ENCODE measurements at places on chromosomes 5 and 9. TPM values are rescaled to one million over a fixed set of nuclear protein-coding genes. Genes with fewer than 3 reads are reported as not detected.

DNA sequence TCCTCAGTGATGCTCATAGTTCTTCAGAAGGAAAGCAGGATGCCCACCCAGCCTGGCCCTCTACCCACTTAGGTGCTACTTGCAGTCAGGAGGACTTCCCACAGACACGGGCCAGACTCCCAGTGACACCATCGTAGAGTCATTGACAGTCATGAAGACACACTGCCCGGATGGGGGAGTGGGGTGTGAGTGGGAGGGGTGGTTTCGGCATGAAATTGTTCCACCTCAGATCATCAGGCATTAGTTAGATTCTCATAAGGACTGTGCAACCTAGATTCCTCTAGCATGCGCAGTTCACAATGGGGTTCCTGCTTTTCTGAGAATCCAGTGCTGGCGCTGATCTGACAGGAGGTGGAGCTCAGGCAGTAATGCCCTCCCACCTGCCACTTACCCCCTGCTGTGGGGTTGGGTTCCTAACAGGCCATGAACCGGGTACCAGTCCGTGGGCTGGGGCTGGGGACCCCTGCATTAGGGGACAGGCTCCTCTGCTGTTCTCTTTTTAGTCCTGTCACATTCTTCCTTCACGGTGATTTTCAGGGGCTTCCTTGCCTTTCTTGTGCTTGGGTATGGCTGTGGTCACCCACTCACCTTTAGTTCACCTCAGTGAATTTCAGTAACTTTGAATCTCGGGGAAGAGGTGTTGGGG lies 88.2 kb upstream of the ANKRD55 start:
- DNase-seq: no peak

GRCh38 chr9:136012651-136013050 lies 51.5 kb upstream of the UBAC1 start:
- DNase-seq: no peak

DNA sequence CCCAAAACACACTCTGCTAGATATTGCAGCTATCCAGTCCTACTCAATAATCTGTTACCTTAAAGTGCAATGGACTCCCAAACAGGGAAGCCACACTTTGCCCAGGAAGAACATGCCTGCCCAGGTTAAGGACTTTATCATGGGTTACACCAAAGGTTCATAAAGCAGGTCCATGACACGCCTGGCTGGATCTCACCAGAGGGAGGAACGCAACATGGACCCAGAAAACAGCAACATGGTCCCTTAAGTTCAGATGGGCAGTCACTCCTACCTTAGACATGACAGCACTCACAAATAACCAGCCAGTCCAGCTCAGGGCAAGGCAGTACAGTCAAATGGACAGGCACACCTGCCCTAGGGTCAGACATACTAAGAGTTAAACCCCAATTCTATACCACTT lies 3.8 kb downstream of the P4HA2 start:
- DNase-seq: no peak

GRCh38 chr9:90053027-90053426 lies 448.2 kb downstream of the GADD45G start:
- DNase-seq: peak; percentile 52

DNA sequence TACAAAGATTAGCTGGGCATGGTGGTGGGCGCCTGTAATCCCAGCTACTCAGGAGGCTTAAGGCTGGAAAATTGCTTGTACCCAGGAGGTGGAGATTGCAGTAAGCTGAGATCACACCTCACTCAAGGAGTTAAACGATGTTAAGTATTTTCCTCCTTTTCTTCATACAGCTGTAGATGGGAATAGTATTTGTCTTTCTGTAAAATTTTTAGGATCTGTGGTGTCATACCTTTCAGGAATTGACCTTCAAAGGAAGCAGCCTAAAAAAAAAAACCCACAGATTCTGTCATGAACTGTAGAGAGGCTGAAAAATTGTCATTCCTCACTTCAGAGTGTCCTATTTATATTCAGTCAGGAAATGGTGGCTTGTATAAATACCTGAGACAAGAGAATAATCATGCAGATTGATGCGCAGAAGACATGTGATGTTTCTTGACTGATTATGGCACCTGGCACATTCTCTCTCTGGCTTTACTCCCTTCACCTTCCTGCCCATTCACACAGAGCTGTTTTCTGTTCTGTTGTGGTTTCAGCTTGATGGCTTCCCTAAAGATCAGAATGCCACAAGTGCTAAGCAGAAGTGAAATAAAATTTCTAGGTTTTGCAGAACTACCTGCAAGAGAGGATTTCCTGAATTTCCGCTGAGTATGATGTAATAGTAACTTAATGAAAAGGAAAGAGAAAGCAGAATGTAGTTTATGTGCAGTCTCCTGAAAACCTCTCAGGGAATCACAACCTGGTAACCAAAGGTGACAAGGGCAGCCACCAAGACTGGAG lies 3.8 kb downstream of the IFNA1 start:
- DNase-seq: no peak

GRCh38 chr5:115559524-115559923 lies 14.9 kb upstream of the FEM1C start:
- DNase-seq: no peak

GRCh38 chr5:176692839-176693476 lies 45.7 kb downstream of the TSPAN17 start:
- DNase-seq: no peak

DNA sequence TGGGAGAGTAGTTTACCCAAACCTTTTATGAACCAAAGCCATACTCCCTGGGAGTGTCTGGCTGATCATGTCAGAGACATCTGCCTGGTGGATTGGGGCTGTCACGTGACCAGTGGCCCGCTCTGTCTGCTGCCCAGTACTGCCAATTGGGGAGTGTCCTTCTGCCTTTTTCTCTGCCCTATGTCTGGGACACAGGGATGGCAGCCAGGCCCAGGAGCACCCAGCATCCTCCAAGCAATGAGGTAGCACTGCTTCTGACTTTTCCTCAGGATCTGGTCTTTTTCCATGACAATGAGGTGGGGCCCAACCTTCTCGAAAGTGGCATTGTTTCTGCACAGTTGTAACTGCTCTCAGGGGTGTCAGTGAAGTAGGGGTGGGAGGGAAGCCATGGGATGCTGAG lies 21.8 kb downstream of the DAPK1 start:
- no peak for DNase-seq

DNA sequence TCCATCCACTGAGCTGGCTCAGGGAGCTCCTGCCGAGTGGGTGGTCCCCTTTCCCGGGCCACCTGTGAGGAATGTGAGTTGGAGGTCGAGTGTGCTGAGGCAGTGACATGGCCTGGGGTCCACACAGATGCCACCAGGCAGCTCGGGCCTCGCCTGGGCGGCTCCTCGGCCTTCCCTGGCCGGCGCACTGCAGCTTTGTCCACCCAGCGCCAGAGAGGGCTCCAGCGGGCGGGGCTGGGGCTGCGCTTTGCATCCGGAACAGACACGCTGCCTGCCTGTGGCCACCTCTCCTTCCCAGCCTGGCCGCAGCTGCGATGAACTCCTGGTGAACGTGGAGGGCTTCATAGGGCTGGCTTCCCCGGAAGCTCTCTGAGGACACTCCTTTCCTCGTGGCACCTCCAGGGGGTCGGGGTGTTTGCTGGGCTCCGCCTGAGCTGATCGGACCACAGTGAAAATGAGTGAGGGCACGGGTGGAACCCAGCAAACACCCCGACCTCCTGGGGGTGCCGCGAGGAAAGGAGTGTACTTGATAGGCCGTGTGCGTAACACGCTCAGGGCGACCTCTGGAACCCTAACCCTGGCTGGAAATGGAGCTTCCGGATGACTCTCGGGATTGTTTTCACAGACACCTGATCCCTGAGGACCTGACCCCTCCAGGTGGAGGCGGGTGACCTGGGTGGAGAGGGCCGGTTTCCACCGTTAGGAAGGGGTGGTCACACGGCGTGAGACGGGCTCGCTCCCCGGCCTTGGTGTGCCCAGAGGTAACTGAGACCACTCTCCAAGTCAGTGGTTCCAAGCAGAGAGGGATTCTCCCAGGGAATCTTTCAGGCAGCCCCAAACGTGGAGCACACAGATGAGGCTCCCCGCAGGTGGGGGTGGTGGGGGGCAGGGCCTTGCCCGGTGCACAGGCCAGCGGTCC lies 31.8 kb upstream of the RXRA start:
- DNase-seq: no peak

DNA sequence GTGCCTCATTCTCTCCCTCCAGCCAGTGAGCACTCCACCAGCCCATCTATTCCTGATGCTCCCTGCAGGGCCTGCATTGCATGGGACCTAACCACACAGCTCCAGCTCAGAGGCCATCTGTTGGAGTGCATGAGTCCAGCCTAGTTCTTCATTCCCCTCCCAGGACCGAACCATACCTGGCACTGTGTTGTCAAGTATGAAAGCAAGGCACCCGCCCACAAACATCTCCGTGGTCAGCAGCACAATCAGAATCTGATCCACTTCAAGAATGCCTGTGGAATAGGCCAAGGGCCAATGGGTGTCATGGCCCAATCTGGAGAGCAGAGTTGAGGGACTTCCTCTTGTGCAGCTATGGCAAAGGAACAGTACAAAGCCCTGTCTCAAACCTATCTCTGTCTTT lies 5.9 kb downstream of the SLC23A1 start:
- no peak for DNase-seq

DNA sequence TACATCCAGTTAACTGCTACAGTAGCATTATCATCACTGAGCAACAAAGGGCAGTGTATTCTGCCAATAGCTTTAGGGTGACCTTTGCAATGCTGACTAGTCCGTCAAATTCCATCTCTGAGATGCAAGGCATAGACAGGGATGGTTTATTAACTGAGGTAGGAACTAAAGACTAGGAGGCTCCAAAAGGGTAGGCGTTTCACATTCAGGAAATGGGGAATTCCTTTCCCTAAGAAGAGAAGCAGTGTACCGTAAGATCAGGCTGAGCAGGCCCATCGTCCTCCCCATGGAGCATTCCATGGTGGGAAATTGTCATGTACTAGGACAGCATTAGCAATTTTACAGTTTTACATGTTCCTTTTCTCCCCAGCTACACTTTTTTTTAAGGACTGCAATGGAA lies 157.7 kb downstream of the BNC2 start:
- DNase-seq: no peak

DNA sequence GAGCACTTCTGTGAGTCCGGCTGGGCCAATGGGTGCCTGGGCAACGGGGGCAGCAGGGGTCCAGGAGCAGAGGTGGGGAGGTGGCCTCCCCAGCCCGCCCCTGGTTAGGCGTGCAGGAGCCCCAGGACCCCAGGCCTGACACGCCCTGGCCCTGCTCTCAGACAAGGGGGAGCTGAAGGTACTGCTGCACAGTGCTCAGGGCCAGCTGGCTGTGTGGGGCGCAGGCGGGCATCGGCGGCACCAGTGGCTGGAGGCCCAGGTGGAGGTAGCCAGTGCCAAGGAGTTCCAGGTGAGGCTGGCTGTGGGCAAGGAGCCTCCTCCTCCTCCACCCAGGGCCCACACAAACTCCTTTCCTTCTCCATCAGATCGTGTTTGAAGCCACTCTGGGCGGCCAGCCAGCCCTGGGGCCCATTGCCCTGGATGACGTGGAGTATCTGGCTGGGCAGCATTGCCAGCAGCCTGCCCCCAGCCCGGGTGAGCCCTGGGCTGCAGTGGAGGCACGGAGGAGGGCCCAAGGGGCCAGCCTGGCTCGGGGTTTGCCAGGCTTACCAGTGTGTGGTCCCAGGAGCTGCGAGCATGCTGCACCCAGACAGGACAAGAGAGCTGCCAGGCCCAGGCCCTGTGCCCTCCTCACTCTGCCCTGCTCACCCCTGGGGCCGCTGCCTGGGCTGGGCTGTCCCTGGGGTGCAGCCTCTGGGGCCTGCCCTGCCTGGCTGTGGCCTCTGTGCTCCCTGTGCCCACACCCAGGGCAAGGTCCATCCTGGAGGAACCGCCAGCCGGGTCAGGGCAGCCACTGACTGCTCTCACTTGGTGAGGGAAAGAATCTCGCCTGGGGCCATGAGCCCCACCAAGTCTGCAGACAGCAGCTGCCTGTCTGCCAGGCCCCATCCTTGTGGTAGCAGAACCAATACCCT lies 7.0 kb downstream of the MAMDC4 start:
- DNase-seq: no peak

- DNase-seq: no peak
Observed at GRCh38 chr9:77731008-77731698, 83.0 kb upstream of the GNA14 start.

DNA sequence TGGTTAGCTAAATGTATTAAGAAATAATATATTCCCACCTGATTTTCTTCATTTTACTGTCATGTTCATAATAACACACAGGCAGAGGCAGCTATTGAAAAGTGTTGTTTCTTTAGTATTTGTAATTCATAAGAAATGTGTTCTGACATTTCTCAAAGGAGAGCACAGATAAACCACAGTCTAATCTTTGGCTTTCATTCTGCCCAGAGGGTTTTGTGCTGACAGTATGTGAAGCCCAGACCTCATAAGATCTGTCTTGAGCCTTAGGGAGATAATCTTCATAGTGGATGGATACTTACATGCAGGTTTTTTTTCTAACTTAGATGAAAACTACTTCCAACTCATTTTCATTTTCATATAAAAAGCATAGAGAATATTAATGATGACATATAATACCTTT lies 206.1 kb downstream of the CHSY3 start:
- no peak for DNase-seq

GRCh38 chr5:61139094-61139873 lies 23.0 kb downstream of the SMIM15 start:
- DNase-seq: peak; percentile 42

- no peak for DNase-seq
Observed at GRCh38 chr9:104988539-104988938, 60.6 kb upstream of the ABCA1 start.

DNA sequence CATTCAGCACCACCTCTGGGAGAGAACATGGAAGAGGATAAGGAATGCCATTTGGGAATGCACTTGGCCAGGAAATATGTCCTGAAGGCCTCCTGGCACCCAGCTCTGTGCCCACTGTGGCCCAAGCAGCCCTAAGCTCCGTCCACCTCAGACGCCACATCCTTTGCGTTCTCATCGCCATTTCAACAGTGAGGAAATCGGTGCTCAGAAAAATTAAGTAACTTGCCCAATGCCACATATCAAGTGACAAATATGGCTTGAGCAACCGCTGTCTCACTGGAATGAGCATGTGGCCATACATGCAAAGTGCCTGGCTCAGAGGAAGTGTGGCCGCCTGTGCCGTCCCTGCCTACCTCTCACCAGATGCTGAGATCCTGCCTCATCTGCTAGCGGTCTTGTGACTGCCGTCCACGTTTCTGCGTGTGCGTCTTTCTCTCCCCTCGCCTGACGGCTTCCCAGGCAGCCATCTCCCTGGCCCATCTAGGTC lies 984 bp upstream of the DOK3 start:
- DNase-seq: no peak

The LURAP1L gene
- total RNA-seq: not detected

The GDF9 gene
- total RNA-seq: 0.24 TPM

The ACER2 gene
- 8.9 TPM for total RNA-seq

The WWC1 gene
- 28.2 TPM for total RNA-seq

The PCDHGA4 gene
- 2.3 TPM for total RNA-seq

The SLC45A2 gene
- total RNA-seq: not detected

The NTMT1 gene
- 63.3 TPM for total RNA-seq

The CARTPT gene
- total RNA-seq: not detected

The GPRIN1 gene
- total RNA-seq: 10.8 TPM

The AGXT2 gene
- total RNA-seq: not detected

The HTR1A gene
- 0.79 TPM for total RNA-seq

The PCDH1 gene
- 131 TPM for total RNA-seq

The KCNMB1 gene
- total RNA-seq: 0.22 TPM

The GKAP1 gene
- 5.4 TPM for total RNA-seq

The ZNF354C gene
- total RNA-seq: 4.8 TPM

The PCDHGA7 gene
- total RNA-seq: 0.83 TPM

The KCNIP1 gene
- total RNA-seq: 0.24 TPM

The DAB2IP gene
- 22.0 TPM for total RNA-seq

The BAAT gene
- total RNA-seq: 0.15 TPM

The OR13D1 gene
- total RNA-seq: not detected

The KCNN2 gene
- 21.7 TPM for total RNA-seq

The RABGAP1 gene
- total RNA-seq: 31.6 TPM
